Mammary epithelial cell (primary cell): ENCODE measurements at places on chromosomes 16 and 17. TPM values are rescaled to one million over a fixed set of nuclear protein-coding genes. Genes with fewer than 3 reads are reported as not detected.

VAMP2 gene
- 7.2 TPM for polyA plus RNA-seq

KRTAP2-3 gene
- 4.5 TPM for polyA plus RNA-seq

ABCA9 gene
- polyA plus RNA-seq = 0.02 TPM

NKD1 gene
- polyA plus RNA-seq = 0.19 TPM

C17orf50 gene
- not detected for polyA plus RNA-seq

ARL5C gene
- polyA plus RNA-seq = not detected

RDM1 gene
- polyA plus RNA-seq = 2.1 TPM

KAT7 gene
- polyA plus RNA-seq = 15.7 TPM

CCDC92B gene
- polyA plus RNA-seq = 0.02 TPM

TLCD1 gene
- polyA plus RNA-seq = 19.8 TPM

TP53TG3F gene
- not detected for polyA plus RNA-seq

HSD17B2 gene
- polyA plus RNA-seq = 3.2 TPM

CES1 gene
- 0.07 TPM for polyA plus RNA-seq

CACNG1 gene
- not detected for polyA plus RNA-seq

MYL4 gene
- not detected for polyA plus RNA-seq

PIRT gene
- polyA plus RNA-seq = not detected

ARHGAP23 gene
- polyA plus RNA-seq = 11.4 TPM

KRT39 gene
- polyA plus RNA-seq = not detected

GPATCH8 gene
- 10.5 TPM for polyA plus RNA-seq

RNF157 gene
- 0.07 TPM for polyA plus RNA-seq

NME2 gene
- 999 TPM for polyA plus RNA-seq

ACSM3 gene
- polyA plus RNA-seq = 0.39 TPM

GRIN2C gene
- not detected for polyA plus RNA-seq

EIF4A3 gene
- polyA plus RNA-seq = 139 TPM

PSME3 gene
- 168 TPM for polyA plus RNA-seq

SLC12A3 gene
- polyA plus RNA-seq = 0.02 TPM

PRSS36 gene
- polyA plus RNA-seq = 0.54 TPM

B4GALNT2 gene
- polyA plus RNA-seq = 0.05 TPM

CRYM gene
- 0.34 TPM for polyA plus RNA-seq

SLC6A4 gene
- not detected for polyA plus RNA-seq

ITGB4 gene
- 1,059 TPM for polyA plus RNA-seq

CACNG4 gene
- polyA plus RNA-seq = 0.23 TPM

SOX8 gene
- not detected for polyA plus RNA-seq

METTL2A gene
- polyA plus RNA-seq = 15.1 TPM

SLC5A11 gene
- polyA plus RNA-seq = 0.01 TPM

FASN gene
- polyA plus RNA-seq = 217 TPM

OTOA gene
- 0.07 TPM for polyA plus RNA-seq

SLC4A1 gene
- polyA plus RNA-seq = not detected
